ENCODE measurements at places on chromosomes 4 and X. TPM values are rescaled to one million over a fixed set of nuclear protein-coding genes. Genes with fewer than 3 reads are reported as not detected.

The TMEM31 gene
- not detected for total RNA-seq

The PABPC1L2A gene
- total RNA-seq: not detected

The SPANXN3 gene
- total RNA-seq: not detected

The MSANTD1 gene
- total RNA-seq: 0.60 TPM

The PABPC1L2B gene
- not detected for total RNA-seq

The PNCK gene
- total RNA-seq: not detected

The GAGE1 gene
- not detected for total RNA-seq

The DNAAF6 gene
- total RNA-seq: not detected

The KIF4A gene
- total RNA-seq: not detected

The CXCR3 gene
- total RNA-seq: not detected
